ENCODE measurements at places on chromosomes 3 and 15. TPM values are rescaled to one million over a fixed set of nuclear protein-coding genes. Genes with fewer than 3 reads are reported as not detected.

- peaks cover 40% of the 10 kb centered on the region for H3K4me1 ChIP-seq
- peaks cover 9% of the 10 kb centered on the region for H3K27me3 ChIP-seq
- H3K27ac ChIP-seq = no peak overlapping the region
- DNase-seq = no peak
Measured at GRCh38 chr15:65066635-65067316, 1.0 kb downstream of the RASL12 start.

DNA sequence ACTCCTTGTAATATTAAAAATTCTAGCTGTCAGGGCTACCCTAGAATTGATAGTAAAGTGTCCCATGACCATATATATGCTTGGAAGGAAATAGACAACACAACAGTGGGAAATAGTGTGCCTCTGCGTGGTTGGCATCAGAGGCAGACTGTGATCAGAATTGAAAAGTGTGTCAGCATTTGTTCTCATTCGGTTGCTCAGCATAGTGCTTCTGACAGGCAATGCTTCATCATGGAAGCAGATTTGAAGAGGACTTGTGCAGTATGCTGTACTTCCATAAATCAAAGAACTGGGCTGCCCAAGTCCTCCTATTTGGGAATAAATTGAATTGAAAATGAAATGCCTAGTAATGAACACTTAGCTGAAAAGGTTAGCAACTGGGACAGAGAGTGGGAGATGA lies 435.7 kb downstream of the DIPK2A start:
- no peaks in the 10 kb centered on the region for H3K4me1 ChIP-seq
- H3K4me3 ChIP-seq = no peak overlapping the region
- DNase-seq = no peak
- no peaks in the 10 kb centered on the region for H3K27me3 ChIP-seq
- H3K36me3 ChIP-seq = no peaks in the 10 kb centered on the region
- H3K27ac ChIP-seq = no peak overlapping the region

GRCh38 chr15:76203346-76204108 lies 107.7 kb downstream of the ETFA start:
- no peaks in the 10 kb centered on the region for H3K36me3 ChIP-seq
- H3K27ac ChIP-seq = no peak overlapping the region
- DNase-seq = no peak
- H3K4me1 ChIP-seq = peaks cover 9% of the 10 kb centered on the region
- no peaks in the 10 kb centered on the region for H3K27me3 ChIP-seq

- no peak for DNase-seq
- no peak overlapping the region for H3K27ac ChIP-seq
- H3K36me3 ChIP-seq = no peaks in the 10 kb centered on the region
Measured at GRCh38 chr3:35641920-35642527, 2.7 kb downstream of the ARPP21 start.

GRCh38 chr3:166721466-166721865 lies 658.6 kb downstream of the ZBBX start:
- H3K4me3 ChIP-seq = no peak overlapping the region
- no peaks in the 10 kb centered on the region for H3K27me3 ChIP-seq
- no peaks in the 10 kb centered on the region for H3K36me3 ChIP-seq
- H3K4me1 ChIP-seq = no peaks in the 10 kb centered on the region
- no peak for DNase-seq
- H3K27ac ChIP-seq = no peak overlapping the region

The TMEM207 gene
- not detected for total RNA-seq

The TMCO5A gene
- total RNA-seq = not detected

The PARL gene
- total RNA-seq = 21.1 TPM

The ACTC1 gene
- total RNA-seq = 0.33 TPM

All from fibroblast of lung (primary cell).